ENCODE measurements at places on chromosomes 11 and 22.

DNA sequence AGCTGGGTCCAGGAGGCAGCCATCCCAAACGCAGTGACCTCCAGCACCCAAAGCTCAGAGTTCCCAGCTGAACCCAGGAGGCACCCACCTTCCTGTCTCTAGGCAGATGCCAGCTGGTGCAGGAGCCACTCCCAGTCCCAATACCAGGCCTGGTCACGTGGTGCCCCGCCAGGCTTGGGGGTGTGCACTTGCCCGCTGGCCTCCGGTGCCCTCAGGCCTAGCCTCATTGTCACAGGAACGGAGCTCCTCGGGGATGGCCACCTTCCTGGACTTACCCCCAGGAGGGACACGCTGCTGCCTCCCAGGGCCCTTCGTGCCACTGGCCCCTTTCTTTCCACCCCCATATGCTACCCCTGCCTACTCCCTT lies 4.6 kb downstream of the BID start:
- no peak for DNase-seq

DNA sequence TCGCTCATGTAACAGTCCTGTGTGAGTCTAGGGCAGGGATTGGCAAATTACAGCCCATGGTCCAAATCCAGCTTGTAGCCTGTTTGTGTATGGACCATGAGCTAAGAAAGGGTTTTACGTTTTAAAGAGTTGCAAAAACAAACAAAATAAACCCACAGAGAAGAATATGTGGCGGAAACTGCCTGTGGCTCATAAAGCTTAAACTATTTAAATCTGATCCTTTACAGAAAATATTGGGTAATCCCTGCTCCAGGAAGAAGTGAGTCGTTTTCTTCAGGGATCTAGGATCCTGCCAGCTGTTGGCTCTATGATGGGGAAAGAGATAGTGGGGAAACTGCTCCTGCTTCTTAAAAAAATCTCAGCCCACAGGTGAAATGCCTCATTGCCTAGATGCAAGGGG lies 3.4 kb upstream of the OR6Q1 start:
- DNase-seq, result no peak

GRCh38 chr11:87212891-87213290 lies 175.2 kb downstream of the TMEM135 start:
- no peak for DNase-seq

DNA sequence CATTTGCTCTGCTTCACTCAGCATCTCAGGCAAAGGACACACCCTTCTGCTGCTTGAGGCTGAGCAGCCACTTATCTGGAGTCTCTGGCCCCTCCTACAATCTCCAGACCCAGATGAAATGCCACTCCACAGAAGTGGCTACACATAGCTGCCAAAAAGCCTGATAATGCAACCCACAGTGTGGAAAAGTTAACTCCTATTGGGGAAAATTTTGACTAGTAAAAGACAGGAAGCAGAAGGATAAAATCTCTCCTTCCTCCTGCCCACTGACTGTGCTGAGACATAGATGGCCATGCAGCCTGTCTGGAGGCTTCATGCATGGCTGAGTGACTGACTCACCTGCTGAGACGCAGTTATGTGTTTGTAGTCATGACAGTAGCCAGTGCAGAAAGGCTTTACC lies 92.3 kb upstream of the TEAD1 start:
- no peak for DNase-seq

DNA sequence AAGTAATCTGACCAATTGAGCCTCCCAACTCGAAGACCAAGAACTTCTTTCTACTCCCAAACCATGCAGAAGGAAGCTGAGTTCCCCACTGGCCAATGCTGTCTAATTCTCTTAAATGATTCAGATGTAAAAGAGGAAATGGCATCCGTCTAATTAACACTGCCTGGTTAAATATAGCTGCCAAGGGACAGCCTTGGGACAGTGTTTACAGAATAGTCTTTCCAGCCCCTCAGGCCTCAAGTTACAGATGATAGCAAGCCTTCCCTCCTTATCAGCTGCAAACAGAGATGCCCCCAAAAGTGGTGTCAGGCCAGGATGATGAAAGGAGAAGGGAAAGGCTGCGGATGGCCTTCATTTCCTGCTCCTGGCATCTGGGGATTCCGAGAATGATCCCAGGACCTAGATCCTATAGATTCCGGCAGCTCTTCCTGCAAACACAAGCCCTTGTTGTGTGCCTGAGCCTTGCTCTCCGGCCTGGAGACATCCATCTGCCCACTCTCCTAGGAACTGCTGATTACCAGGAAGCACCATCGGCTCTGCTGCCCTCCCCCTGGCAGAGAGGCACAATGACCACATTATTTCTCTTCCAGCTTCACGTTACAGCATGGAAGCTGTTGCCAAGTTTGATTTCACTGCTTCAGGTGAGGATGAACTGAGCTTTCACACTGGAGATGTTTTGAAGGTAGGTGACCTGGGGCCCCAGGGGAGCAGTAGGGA lies 13.5 kb upstream of the TMA7B start:
- no peak for DNase-seq

DNA sequence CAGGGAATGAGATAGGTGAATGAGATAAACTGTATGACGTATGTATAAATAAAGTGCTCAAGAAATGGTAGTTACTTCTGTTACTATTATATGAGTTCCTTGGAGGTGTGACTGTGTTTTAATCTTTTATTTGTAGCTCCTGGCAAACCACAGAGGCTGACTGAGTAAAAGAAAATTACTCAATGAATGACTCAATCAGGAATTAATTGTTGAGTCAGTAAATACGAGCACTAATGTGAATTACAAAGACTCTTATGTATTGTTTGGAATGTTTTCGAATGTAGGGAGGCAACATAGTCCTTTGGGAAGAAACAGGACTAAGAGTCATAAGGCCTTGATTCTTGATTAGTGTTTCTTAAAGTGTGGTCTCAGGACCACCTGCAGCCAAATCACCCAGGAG lies 51.1 kb upstream of the BLID start:
- DNase-seq, result no peak

Data from NCI-H2081 treated with DMSO at 0.1 percent for 48 hours (cell line).